ELF-1 (cell line): ENCODE measurements at places on chromosomes 12 and 14.

DNA sequence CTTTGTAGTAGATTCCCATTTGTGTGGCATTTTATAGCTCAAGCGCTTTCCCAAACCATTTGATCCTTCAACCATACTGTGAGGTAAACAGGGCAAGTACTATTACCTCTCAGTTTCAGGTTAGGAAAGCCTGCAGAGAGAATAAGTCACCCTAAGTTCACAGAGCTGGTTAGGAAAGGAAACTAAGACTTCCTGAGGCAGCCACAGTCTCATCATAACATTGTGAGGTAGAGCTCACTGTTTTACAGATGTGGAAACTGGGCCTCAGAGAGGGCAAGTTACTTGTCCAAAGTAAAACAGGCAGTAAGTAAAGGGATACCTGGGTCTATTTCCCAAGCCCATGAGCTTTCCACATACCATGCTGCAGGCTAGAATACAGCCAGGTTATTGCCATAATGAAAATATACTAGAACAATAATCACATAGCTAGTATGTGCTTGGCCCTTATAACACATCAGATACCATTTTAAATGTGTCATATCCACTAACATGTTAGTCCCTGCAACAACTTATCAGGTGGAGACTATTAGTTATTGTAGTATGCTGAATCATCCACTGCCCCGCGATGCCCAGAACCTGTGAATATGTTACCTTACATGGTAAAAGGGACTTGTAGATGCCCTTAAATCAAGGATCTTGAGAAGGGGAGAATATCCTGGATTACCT lies 150.9 kb upstream of the GRIP1 start:
- DNase-seq, result no peak

DNA sequence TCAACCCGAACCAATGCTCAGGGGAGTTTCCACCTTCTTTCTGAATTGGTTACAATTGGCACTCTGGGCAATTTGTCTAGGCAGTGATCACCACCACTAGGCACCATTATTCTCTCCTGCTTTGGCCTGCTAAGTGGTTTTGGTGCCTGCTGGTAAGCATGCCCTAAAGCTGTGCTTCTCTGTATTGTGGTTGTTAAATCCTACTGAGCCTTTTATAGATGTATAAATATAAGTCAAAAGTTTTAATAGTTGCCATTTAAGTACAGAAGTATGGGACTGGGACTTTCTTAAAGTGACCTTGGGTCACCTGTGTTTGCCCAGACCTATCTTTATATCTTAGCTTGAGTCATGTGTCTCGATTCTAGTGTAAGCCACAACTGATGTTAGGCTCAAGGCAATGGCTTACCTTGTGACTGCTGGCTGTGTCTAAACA lies 475.9 kb downstream of the SLC16A7 start:
- no peak for DNase-seq

- no peak for DNase-seq
Observed at GRCh38 chr14:45242706-45243105, 10.3 kb downstream of the MIS18BP1 start.

- DNase-seq, result no peak
Observed at GRCh38 chr12:128798571-128799341, 25.0 kb downstream of the SLC15A4 start.

DNA sequence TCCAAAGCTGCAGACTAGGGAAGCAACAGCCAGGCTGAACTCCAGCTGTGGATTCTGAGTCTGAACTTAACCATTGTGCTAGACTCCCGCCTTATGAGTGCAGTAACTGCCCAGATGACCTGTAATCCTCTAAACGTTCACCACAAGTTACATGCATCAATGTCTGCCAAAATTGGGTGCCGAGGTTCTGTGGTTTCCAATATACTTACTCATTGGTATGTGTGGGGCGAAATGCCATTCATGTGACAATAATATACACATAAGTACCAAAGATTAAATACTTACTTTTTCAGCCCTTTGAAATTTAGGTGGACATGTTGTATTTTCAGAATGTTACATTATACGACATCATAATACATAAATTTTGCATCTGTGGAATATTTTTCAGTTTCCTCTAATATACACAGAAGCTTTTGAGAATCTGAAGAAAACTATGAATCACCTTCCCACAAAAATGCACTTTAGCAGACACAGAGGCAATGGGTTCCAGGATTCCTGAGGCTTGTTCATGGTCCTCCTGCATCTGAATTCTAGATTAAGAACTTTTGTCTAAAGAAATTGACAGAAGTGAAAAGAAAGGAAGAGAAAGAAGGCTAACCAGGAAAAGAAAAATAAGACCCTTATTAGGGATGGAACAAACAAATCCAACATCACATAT lies 31.7 kb downstream of the GRIP1 start:
- DNase-seq, result no peak

- no peak for DNase-seq
Observed at GRCh38 chr12:106893451-106893850, 62.3 kb upstream of the TMEM263 start.

DNA sequence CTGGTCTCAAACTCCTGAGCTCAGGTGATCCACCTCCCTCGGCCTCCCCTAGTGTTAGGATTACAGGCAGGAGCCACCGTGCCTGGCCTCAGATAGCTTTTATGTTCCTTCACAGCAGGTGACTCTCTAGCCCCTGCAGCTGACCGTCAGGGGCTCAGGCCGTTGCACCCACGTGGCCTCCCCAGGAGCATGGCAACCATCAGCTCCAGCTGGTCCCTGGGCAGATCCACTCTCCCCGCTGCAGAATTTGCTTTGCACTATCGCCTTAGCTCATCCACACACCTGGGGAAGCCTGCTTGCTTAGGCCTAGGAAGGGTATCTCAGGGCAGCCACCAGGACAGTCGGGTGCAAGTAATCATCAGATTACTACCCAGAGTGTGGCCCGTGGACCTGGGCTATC lies 62.6 kb downstream of the TSPAN9 start:
- DNase-seq, result no peak

- no peak for DNase-seq
Observed at GRCh38 chr12:108019862-108020261, 109.2 kb upstream of the WSCD2 start.

- no peak for DNase-seq
Observed at GRCh38 chr14:99123208-99123870, 148.7 kb downstream of the BCL11B start.

DNA sequence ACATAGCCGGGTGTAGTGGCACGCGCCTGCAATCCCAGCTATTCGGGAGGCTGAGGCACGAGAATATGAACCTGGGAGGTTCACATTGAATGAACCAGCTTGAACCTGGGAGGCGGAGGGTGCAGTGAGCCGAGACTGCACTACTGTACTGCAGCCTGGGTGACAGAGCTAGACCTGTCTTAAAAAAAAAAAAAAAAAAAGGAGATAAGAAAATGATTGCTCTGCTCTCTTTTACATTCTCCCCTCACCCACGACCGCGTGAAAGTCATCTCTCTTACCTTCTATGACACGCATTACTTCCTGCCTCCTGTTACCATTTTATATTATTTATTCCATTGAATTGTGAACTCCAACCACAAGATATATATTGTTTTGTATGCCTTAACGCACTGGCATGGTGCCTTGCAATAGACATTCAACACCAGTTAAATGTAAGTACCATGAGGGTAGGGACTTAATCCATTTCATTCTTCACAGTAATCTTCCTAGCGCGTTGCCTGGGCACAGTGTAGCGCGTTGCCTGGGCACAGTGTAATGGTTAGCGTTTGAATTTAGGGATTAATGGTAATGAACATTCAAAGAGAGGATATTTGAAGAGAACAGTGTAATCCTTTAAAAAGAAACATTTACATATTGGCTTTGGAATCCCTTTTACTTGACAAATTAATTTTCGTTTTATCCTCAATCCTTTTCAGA lies 2.7 kb downstream of the RAP1B start:
- no peak for DNase-seq

- peak; percentile 43 for DNase-seq
Observed at GRCh38 chr12:129984106-129984505, 80.3 kb upstream of the TMEM132D start.

GRCh38 chr14:103708750-103709187 lies 6.5 kb downstream of the XRCC3 start:
- DNase-seq, result no peak

DNA sequence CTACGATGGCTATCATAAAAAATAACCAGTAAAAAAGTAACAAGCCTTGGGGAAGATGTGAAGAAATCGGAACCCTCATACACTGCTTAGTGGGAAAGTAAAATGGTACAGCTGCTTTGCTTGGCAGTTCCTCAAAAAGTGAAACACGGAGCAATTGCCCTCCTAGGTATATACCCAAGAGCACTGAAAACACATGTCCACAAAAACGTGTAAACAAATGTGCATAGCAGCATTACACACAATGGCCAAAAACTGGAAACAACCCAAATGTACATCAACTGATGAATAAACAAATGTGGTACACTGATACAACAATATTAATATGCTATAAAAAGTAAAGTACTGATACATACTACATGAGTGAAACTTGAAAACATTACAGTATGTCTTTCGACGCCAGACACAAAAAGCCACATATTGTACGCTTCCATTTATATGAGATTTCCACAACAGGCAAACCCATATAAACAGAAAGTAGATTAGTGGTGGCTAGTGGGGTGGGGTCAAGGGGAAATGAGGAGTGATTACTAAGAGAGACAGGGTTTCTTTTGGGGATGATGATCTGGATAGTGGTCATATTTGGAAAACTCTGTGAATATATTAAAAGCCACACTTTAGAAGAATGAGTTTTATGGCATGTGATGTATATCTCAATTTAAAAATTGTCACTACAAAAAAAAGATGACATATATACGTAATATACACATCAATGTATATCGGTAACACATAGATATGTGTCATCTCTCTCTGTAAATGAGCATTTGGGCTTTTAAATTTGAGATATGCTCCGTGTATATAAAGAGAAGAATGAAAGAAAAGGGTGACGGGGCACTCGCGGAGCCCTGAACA lies 996 bp downstream of the SLC41A2 start:
- DNase-seq, result no peak

DNA sequence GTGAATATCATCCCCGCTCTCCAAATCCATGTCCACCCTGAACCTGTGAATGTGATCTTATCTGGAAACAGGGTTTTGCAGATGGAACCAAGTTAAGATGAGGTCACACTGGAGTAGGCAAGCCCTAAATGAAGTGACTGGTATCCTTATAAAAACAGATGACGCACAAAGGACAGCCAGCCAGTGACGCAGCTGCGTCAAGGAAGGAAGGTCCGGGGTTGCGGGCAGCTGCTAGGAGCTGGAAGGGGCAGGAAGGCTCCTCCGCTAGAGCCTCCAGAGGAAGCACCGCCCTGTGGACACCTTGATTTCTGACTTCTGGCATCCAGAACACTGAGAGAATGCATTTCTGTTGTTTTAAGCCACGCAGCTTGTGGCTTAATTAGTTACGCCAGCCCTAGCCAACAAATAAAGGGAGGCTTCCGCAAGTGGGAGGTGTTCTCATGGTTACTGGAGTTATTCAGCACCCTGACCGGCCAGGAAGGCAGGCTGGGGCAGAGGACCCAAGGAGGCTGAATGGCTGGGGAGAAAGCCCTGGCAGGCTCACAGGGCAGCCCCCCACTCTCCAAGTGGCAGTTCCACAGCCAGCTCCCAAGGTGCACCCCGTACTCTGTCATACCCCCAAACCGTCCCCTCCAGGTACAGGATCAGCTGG lies 127.6 kb upstream of the NCOR2 start:
- DNase-seq, result no peak

DNA sequence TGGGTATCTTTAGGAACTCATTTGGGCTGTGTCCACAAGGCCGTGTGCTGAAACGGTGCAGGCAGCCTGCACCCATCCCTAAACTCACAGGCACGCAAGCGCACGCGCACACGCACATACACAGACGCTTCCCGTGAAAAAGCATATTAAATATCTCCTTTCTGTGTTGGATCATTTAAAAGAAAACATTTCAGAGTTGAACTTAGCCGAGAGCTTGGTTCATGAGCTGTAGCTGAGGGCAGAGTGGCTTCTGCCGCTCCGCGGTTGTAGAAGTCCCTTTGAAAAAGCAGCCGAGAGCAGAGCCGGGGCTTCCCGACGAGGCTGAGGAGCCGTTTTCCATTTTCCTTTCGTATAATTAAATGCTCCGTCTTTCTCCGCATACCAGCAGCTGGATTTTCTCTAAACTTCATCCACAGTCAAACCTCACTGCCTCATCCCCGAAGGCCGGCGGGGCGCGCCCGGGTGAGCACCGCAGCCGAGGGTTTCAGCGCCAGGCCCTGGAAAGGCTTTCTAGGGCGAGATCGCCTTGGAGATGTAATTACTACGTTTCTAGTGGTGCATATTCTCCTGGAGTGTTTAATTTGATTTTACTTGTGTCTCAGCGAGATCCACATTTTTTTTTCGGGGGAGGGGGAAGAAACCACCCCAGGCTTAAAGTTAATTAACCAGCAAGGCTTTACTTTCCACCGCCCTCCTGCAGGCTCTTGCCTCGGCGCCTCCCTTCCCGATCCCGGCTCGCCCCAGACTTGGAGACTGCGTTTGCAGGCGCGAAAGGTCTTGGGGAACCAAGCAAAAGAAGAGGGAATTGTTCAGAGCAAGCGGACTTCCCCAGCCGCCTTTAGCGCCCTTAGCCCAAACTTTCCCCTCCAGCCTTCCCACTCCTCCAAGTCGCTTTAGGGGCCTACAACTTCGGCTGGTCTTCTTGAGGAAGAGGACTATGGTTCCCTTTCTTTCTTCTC lies 3.0 kb upstream of the HOXC13 start:
- DNase-seq, result no peak

DNA sequence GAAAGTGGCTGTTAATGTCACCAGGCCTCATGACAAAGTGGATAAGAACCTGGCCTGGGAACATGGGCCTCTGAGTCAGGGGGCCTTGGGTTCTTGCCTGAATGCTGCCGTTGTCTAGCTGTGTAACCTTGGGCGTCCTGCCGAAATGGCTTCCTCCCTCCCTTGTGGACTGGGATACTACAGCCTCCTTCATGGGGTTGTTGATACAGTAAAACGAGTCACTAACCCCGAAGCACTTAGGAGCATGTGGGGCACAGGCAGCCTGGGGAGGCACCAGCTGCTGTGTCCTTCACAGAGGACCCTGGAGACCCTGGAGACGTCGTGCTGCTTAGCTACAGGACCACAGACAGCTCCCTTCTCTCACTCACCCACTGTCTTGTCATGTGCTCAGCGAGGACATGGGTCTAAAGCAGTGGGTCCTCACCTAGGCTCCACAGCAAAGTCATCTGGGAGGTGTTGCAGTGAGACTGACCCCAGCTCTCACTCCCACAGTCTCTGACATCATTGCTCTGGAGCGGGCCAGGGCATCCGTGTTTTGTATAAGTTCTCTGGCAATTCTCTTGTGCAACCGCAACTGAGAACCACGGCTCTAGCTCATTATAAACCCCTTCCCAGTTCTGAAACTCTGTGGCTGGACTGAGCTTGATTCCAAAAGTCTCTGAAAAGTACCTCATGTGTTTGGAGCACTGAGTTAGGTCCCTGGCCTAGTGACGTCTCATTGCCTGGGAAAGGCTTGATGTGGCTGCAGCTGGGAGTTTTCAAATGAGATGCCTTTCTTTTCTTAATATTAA lies 42.1 kb downstream of the SERPINA3 start:
- DNase-seq, result no peak
